ENCODE measurements at places on chromosomes 5 and 9. TPM values are rescaled to one million over a fixed set of nuclear protein-coding genes. Genes with fewer than 3 reads are reported as not detected.

- no peak overlapping the region for H3K4me3 ChIP-seq
- no peaks in the 10 kb centered on the region for H3K36me3 ChIP-seq
- no peak overlapping the region for H3K27ac ChIP-seq
- H3K27me3 ChIP-seq: no peaks in the 10 kb centered on the region
- DNase-seq: no peak
Measured at GRCh38 chr5:124478264-124478663, 268.2 kb downstream of the ZNF608 start.

GRCh38 chr9:69519470-69520240 is 152.5 kb downstream of the APBA1 start:
- no peak overlapping the region for H3K27ac ChIP-seq
- DNase-seq: no peak
- no peak overlapping the region for H3K4me3 ChIP-seq
- H3K36me3 ChIP-seq: no peaks in the 10 kb centered on the region
- H3K27me3 ChIP-seq: no peaks in the 10 kb centered on the region

- H3K4me1 ChIP-seq: no peaks in the 10 kb centered on the region
- no peaks in the 10 kb centered on the region for H3K36me3 ChIP-seq
- DNase-seq: no peak
- no peak overlapping the region for H3K27ac ChIP-seq
Measured at GRCh38 chr5:136141561-136141960, 8.9 kb downstream of the SMAD5 start.

DNA sequence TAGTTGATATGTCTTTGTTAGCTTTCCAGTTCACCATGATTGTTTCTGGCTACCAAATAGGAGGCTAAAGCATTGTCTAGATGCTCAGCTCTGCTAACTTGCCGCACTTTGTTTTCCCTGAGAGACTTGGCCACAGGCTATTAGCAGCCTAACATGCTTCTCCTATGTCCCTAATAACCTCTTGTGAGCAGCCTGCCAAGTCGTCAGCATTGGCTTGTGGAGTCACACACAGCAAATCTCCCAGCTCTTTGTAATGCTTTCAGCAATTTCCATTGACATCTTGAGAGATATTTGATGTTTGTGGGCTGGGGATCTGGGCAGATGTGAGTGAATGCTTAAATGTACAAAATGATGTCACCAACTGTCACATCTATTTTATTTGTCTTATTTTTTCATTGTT is 346.9 kb downstream of the KDM4C start:
- no peaks in the 10 kb centered on the region for H3K36me3 ChIP-seq
- H3K4me3 ChIP-seq: no peak overlapping the region
- no peak for DNase-seq
- no peaks in the 10 kb centered on the region for H3K4me1 ChIP-seq
- no peaks in the 10 kb centered on the region for H3K27me3 ChIP-seq

GRCh38 chr9:132027752-132028663 is 51.7 kb downstream of the MED27 start:
- DNase-seq: peak; percentile 35
- H3K27ac ChIP-seq: no peak overlapping the region

GRCh38 chr9:78033870-78034269 is 2.3 kb upstream of the GNAQ start:
- H3K27ac ChIP-seq: peak overlapping the region; percentile 4
- peaks cover 16% of the 10 kb centered on the region for H3K4me1 ChIP-seq
- no peaks in the 10 kb centered on the region for H3K36me3 ChIP-seq
- H3K27me3 ChIP-seq: no peaks in the 10 kb centered on the region

DNA sequence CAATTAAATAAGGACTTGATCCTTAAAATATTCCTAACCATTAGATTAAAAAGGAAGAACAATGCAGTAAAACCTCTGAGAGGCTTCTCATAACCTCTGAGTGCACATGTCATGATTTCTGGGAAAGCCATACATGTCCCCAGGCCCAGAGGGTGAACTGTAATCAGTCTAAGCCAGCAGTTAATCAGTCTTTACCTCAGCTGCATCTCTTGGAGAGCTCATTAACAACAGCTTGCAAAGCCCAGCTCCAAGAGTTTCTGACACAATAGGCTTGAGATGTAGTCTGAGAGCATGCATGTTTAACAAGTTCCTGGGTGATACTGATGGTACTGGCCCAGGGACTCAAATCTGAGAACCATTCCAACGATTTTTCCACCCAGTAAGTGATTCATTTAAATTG is 392.1 kb downstream of the DNAH5 start:
- H3K4me3 ChIP-seq: no peak overlapping the region
- H3K36me3 ChIP-seq: no peaks in the 10 kb centered on the region
- no peak overlapping the region for H3K27ac ChIP-seq
- DNase-seq: no peak

DNA sequence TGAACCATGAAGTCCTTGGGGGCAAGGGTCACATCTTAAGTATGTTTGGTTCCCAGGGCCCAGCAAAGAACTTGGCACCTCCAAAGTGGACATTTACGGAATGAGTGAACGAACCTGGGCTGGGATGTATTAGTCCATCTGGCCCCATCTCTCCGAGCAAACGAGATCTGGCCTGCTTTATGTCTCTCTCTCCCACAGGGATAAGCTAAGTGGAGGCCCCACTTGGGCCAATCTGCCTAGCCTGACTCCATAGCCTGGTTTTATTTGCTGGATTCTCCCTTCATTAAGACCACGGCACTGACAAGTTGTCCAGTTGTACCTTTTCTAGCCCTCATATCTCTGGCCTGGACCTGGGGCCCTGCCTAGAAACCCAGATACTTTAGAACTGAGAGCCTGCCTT is 2.1 kb downstream of the TTLL11 start:
- DNase-seq: no peak
- H3K4me1 ChIP-seq: peaks cover 8% of the 10 kb centered on the region
- H3K4me3 ChIP-seq: no peak overlapping the region

EQTN gene
- 0.73 TPM for total RNA-seq

POU5F2 gene
- total RNA-seq: 10.4 TPM

ECM2 gene
- 13.8 TPM for total RNA-seq

GPR107 gene
- 25.6 TPM for total RNA-seq

AK8 gene
- total RNA-seq: 1.0 TPM

HBEGF gene
- total RNA-seq: 13.5 TPM

Measured in breast epithelium (tissue), 4 donors.